ENCODE measurements at places on chromosomes 4 and X.

GRCh38 chrX:154068560-154068959 lies 29.0 kb downstream of the MECP2 start:
- H3K4me1 ChIP-seq = peaks cover 54% of the 10 kb centered on the region
- no peaks in the 10 kb centered on the region for H3K27me3 ChIP-seq
- DNase-seq = no peak
- no peak overlapping the region for H3K4me3 ChIP-seq
- H3K36me3 ChIP-seq = no peaks in the 10 kb centered on the region

GRCh38 chr4:95601356-95601755 lies 52.6 kb upstream of the UNC5C start:
- no peaks in the 10 kb centered on the region for H3K27me3 ChIP-seq
- H3K4me1 ChIP-seq = no peaks in the 10 kb centered on the region
- no peak overlapping the region for H3K27ac ChIP-seq
- H3K36me3 ChIP-seq = no peaks in the 10 kb centered on the region
- H3K4me3 ChIP-seq = no peak overlapping the region

DNA sequence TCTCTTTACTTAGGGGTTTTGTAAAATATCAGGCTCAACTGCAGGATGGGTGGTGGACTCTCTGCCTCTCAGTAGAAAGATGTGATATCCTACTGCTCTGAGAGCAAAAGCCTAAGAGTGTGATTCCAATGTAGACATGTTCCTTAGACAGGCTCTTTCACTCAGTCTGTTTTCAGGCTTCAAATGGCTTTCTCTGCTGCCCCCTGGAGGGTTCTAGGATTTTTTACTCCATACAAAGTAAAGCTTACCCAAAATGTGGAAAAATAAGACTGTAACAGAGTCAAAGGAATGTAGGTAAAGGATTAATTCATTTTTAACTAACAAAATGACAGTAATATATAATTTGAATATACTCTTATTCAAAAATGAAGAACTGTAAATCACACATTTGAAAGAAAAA lies 32.1 kb downstream of the ZGRF1 start:
- no peaks in the 10 kb centered on the region for H3K4me1 ChIP-seq
- no peaks in the 10 kb centered on the region for H3K36me3 ChIP-seq
- H3K27ac ChIP-seq = no peak overlapping the region
- H3K4me3 ChIP-seq = no peak overlapping the region
- H3K27me3 ChIP-seq = no peaks in the 10 kb centered on the region

- peak overlapping the region; percentile 12 for H3K4me3 ChIP-seq
- H3K36me3 ChIP-seq = peaks cover 26% of the 10 kb centered on the region
- peaks cover 20% of the 10 kb centered on the region for H3K4me1 ChIP-seq
- DNase-seq = peak; percentile 31
- no peaks in the 10 kb centered on the region for H3K27me3 ChIP-seq
Measured at GRCh38 chr4:150828159-150828558, 186.9 kb downstream of the LRBA start.

DNA sequence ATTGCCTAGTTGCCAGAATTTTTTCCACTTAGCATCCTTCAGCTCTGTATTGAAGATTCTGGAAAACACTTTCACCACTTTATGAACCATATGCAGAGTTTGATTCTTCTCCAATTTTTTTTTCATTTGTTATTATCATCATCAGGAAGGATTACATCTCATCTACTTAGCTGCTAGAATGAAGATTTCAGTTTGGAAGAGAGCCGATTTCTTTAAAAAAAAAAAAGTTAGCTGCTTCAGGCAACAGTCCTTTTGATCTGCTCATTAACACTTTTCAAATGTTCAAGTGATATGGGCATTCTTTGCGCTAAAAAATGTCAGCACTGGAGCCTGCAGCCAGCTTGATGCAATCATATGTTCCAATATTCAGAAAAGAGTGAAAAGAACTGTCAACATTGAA lies 76.2 kb downstream of the ANTXR2 start:
- H3K36me3 ChIP-seq = peaks cover 20% of the 10 kb centered on the region
- no peaks in the 10 kb centered on the region for H3K27me3 ChIP-seq
- DNase-seq = no peak
- H3K27ac ChIP-seq = no peak overlapping the region
- no peak overlapping the region for H3K4me3 ChIP-seq
- H3K4me1 ChIP-seq = peaks cover 14% of the 10 kb centered on the region

- no peaks in the 10 kb centered on the region for H3K36me3 ChIP-seq
- H3K27ac ChIP-seq = no peak overlapping the region
- no peak overlapping the region for H3K4me3 ChIP-seq
- H3K4me1 ChIP-seq = no peaks in the 10 kb centered on the region
- H3K27me3 ChIP-seq = no peaks in the 10 kb centered on the region
Measured at GRCh38 chr4:22099896-22100295, 151.3 kb upstream of the KCNIP4 start.

- peaks cover 14% of the 10 kb centered on the region for H3K4me1 ChIP-seq
- no peak overlapping the region for H3K4me3 ChIP-seq
- no peaks in the 10 kb centered on the region for H3K36me3 ChIP-seq
Measured at GRCh38 chr4:11633430-11633829, 204.7 kb upstream of the HS3ST1 start.

- H3K27ac ChIP-seq = peak overlapping the region; percentile 8
- H3K4me1 ChIP-seq = peaks cover 5% of the 10 kb centered on the region
- no peaks in the 10 kb centered on the region for H3K36me3 ChIP-seq
- H3K27me3 ChIP-seq = peaks cover 2% of the 10 kb centered on the region
- H3K4me3 ChIP-seq = no peak overlapping the region
Measured at GRCh38 chr4:113447061-113447460, 314.5 kb downstream of the CAMK2D start.

DNA sequence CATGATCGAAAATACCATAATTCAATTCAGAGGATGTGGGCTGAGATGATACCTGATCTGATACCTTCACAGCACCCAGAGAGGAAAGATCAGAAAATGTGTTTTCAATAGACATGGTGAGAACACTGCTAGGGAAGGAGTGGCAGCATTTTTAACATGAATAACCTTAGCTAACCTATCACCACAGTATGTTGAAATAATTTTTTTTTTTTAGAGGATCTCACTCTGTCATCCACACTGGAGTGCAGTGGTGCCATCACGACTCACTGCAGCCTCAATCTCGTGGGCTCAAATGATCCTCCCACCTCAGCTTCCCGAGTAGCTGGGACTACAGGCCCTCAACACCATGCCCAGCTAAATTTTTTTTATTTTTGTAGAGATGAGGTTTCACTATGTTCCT lies 90.5 kb upstream of the RAPGEF2 start:
- H3K4me1 ChIP-seq = peaks cover 9% of the 10 kb centered on the region
- DNase-seq = no peak
- no peak overlapping the region for H3K27ac ChIP-seq
- H3K27me3 ChIP-seq = peaks cover 8% of the 10 kb centered on the region
- no peaks in the 10 kb centered on the region for H3K36me3 ChIP-seq

- H3K27ac ChIP-seq = no peak overlapping the region
- no peak overlapping the region for H3K4me3 ChIP-seq
- no peaks in the 10 kb centered on the region for H3K36me3 ChIP-seq
Measured at GRCh38 chrX:17552044-17552650, 177.1 kb downstream of the NHS start.

GRCh38 chrX:10288373-10288975 lies 131.7 kb downstream of the CLCN4 start:
- H3K36me3 ChIP-seq = peaks cover 9% of the 10 kb centered on the region
- DNase-seq = no peak

GRCh38 chr4:106809076-106809475 lies 227.0 kb downstream of the DKK2 start:
- no peaks in the 10 kb centered on the region for H3K36me3 ChIP-seq
- no peaks in the 10 kb centered on the region for H3K4me1 ChIP-seq
- H3K4me3 ChIP-seq = no peak overlapping the region
- no peak overlapping the region for H3K27ac ChIP-seq
- no peak for DNase-seq

DNA sequence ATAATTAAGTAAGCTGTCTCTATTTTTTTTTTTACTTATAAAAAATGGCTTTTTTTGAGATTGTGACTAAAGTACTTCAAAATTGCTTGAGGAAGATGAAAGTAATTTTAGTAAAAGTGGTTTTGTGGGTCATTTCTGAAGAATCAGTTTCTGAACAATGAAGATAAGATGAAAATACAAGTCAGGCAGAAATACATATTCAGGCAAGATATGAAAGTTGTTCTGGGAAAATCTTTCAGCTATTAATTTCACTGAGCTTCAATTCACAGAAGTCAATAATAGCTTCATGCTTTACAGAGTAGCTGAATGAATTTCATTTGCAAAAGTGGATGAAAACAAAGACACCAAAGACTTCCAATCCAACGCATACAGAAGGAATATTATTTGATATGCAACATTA lies 305.2 kb upstream of the ARSJ start:
- H3K36me3 ChIP-seq = peaks cover 8% of the 10 kb centered on the region
- H3K27me3 ChIP-seq = peaks cover under 1% of the 10 kb centered on the region
- no peaks in the 10 kb centered on the region for H3K4me1 ChIP-seq
- no peak for DNase-seq
- no peak overlapping the region for H3K27ac ChIP-seq

GRCh38 chrX:134418317-134419113 lies 41.5 kb upstream of the HPRT1 start:
- H3K27ac ChIP-seq = no peak overlapping the region
- H3K4me3 ChIP-seq = no peak overlapping the region
- no peak for DNase-seq

- no peak for DNase-seq
- no peaks in the 10 kb centered on the region for H3K36me3 ChIP-seq
- H3K27ac ChIP-seq = no peak overlapping the region
- H3K4me3 ChIP-seq = no peak overlapping the region
- peaks cover 36% of the 10 kb centered on the region for H3K27me3 ChIP-seq
Measured at GRCh38 chrX:13845721-13846378, 29.0 kb upstream of the GPM6B start.

- no peaks in the 10 kb centered on the region for H3K27me3 ChIP-seq
- no peak overlapping the region for H3K4me3 ChIP-seq
- DNase-seq = no peak
- H3K36me3 ChIP-seq = no peaks in the 10 kb centered on the region
- H3K4me1 ChIP-seq = no peaks in the 10 kb centered on the region
Measured at GRCh38 chrX:63929608-63930007, 144.6 kb upstream of the ARHGEF9 start.

- DNase-seq = no peak
- H3K27ac ChIP-seq = no peak overlapping the region
- peaks cover 5% of the 10 kb centered on the region for H3K27me3 ChIP-seq
- no peaks in the 10 kb centered on the region for H3K36me3 ChIP-seq
Measured at GRCh38 chr4:147173322-147173721, 227.7 kb upstream of the TTC29 start.

Measured in naive B cell (primary cell).